Tongue (tissue), 3 donors: ENCODE measurements at places on chromosomes 7 and 10. TPM values are rescaled to one million over a fixed set of nuclear protein-coding genes. Genes with fewer than 3 reads are reported as not detected.

DNA sequence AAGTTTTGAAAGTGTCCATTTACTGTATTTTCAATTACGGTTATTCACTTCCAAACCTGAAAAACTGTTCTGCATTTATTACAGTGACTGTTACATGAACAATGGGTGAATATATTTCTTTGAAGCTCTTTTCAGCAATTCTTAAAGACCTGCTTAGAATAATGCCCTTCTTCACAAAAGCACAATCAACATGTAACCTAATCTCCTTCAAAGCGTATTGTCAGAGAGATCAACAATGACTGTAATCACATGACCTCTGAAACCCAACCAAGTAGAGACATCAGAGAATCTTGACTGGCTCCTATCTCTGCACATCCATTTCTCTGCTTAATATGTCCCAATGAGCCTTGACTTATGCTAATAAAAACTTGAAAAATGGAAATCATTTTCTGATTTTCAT lies 126.7 kb downstream of the NRCAM start:
- DNase-seq = no peak

- no peak for DNase-seq
Observed at GRCh38 chr7:55478700-55479099, 93.6 kb downstream of the VOPP1 start.

DNA sequence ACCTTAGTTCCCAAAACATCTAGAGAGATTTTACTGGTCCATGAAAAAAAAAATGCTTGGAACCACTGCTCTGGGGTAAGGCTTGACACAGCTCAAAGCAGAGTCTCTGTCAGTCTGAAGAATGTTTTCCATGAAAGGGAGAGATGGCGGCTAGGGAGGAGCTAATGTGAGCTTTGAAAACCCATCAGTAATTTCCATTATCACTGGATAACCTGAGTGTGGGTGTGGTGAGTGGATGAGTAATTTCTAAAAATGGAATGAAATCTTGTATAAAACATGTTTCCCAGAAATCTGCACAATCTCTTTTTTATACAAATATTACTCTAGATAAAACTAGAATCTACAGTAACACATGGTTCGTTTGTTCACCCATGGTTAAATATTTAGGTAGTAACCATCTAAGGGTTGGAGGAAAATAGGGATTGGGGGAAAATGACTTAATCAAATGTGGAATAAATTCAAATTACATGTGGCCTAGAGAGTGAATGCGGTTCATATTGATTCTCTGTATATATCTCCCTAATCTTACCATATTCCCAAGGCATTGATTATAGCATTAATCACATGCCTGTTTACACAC lies 289.4 kb downstream of the RNLS start:
- DNase-seq = no peak

DNA sequence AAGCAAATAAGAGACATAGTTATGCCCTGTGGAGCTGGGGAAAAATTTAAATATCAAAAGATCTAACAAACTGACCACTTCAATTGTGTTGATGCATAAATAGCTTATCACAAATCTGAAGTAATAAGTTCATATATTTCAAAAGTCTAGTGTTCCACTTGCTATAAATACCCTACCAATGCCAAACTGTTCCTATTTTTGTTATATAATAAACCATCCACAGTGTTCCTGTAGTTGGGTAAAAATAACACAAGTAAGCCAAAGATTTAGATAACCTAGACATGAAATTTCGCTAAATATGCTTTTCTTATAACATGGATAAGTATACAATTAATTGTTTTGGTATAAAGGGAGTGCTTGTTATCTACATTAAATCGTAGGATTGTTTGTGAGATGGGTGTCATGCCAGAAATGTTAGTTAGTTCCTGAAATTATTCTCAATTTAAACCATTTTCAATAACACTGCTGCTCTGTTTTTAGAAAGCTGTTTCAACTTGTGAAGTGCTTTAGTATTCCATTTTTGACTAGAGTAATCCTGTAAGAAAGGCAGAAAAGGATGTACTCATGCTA lies 85.5 kb downstream of the CACNA2D1 start:
- DNase-seq = no peak

Gene TSPAN12
- 53.9 TPM for total RNA-seq
